Hematopoietic multipotent progenitor cell treated with erythropoietin and hydrocortisone succinate and interleukin-3 and kit ligand, for 4 days (in vitro differentiated cells): ENCODE measurements at places on chromosomes 11 and 22.

DNA sequence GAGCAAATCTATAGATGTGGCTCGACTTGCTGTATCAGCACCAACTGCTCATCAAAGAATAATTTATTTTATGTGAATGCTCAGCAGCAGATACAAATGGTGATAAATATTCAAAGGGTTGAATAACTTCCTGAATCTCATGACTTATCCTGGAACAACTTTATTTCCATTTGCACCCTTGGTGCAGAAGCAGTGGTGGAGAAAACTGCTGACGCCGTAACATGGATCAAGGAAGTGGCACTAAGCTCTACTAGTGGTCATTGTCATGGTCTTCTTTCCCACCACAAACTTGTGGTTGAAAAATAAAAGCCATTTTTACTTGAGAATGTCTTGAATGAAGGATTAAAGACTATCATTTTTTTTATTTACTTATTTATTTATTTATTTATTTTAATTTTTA is 14.6 kb downstream of the MARK2 start:
- DNase-seq, result no peak

GRCh38 chr22:47066616-47066905 is 304.1 kb downstream of the TBC1D22A start:
- no peak for DNase-seq

DNA sequence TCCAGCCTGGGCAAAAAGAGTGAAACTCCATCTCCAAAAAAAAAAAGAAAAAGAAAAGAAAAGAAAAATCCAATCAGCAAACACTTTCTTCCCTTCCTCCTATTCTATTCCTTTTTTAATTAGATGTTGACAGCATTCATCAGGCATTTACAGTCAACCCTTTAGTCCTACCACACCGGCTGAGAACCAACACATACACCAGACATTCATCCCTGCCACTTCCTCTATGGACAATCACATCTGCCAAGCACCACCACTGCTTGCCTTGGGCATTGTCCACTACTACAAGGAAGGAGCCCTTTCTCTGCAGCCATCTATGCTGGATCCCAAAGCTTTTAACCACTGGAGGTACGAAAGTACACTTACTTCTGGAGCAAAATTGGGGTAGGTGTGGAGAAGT is 9.4 kb upstream of the SLN start:
- DNase-seq, result no peak

- no peak for DNase-seq
These were observed 592.0 kb downstream of the BRD1 start for GRCh38 chr22:49235463-49236300.

DNA sequence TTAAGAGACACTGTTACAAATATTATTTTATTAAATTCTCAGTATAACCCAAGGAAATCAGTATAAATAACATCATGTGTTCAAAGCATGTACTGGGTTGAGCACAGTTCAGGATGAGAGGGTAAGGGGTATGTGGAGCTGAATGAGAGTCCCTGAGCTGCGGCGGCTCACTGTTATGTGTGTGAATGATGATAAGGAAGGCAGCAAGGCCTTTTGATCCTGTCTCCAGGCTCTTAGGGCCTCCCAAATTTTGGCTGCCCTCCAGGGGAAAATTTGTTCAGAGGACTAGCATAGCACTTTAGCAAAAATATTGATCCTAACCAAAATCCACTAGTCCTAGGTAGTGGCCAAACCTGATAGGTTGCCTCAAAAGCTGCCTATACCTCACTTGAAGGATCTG is 86.1 kb upstream of the SPON1 start:
- peak; percentile 41 for DNase-seq

GRCh38 chr11:113477321-113477720 is 2.1 kb upstream of the DRD2 start:
- DNase-seq, result peak; percentile 3

- DNase-seq, result no peak
These were observed 49.6 kb upstream of the RRAS2 start for GRCh38 chr11:14408612-14409011.

DNA sequence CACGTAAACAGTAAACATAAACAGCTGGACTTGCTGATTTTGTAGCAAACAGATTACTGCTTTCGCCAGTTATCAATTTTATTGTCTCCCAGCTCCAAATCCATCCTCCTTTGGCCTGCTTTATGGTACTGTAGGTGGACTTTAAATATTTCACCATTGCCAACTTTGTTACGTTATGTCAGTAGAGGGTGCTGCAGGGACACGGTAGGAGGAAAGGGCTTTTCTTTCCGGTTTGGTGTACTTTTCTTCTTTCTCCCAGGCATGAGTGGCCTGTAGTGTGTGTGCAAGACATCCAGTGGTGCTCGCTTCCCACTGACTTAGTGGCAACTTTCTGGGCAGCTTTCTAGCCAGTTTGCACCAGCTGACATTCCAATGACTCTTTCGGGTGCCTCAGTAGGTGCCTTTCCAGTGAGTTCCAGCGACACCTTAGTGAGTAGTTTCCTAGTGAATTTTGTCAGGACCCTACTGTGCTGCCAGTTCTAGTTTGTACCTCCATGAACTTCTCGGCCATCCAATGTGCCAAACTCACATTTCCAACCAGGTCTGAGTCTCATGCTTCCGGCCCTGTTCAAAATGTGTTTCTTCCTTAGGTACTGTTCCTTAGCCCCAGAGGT is 267.6 kb upstream of the TENM4 start:
- DNase-seq, result peak; percentile 39
